Omental fat pad (tissue), 4 donors: ENCODE measurements at places on chromosomes 1 and 21. TPM values are rescaled to one million over a fixed set of nuclear protein-coding genes. Genes with fewer than 3 reads are reported as not detected.

The VWA5B1 gene
- total RNA-seq: not detected

The FAM72A gene
- total RNA-seq: 1.6 TPM

The HLX gene
- total RNA-seq: 26.4 TPM

The DISP3 gene
- total RNA-seq: not detected

The HIVEP3 gene
- total RNA-seq: 6.4 TPM

The GBP4 gene
- 4.1 TPM for total RNA-seq

The ATAD3C gene
- not detected for total RNA-seq

The C1orf167 gene
- total RNA-seq: 0.72 TPM
